ENCODE measurements at places on chromosomes 3 and 15.

- no peak for DNase-seq
Measured at GRCh38 chr15:37103475-37104423, 3.4 kb upstream of the MEIS2 start.

DNA sequence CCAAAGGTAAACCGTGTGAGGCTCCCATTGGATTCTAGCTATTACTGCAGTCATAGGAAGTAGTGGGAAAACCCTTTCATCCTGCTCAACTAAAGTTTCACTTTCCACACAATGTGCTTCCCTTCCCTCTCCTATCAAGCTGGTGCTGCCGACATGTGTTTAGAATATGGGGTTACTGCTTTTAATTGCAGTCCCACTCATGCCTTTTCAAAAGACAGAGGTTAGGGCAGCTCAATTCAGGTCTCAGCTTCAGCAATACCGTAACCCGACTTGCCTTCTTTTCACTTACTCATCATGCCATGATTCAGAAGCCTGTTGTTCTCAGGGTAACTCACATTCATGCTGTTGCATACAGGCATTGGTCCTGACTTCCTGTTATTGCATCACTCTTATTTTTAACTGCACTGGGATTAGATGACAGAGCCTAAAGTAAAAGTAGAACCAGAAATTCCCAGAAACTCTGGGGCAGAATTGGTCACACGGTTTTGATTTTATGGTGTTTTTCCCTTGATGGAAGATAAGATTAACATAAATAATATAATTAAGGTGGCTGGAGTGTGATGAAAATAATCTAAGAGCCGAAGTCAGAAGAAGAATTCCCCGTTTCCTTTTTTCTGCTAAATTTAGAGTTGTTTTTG lies 45.7 kb downstream of the C2CD4B start:
- DNase-seq: no peak

DNA sequence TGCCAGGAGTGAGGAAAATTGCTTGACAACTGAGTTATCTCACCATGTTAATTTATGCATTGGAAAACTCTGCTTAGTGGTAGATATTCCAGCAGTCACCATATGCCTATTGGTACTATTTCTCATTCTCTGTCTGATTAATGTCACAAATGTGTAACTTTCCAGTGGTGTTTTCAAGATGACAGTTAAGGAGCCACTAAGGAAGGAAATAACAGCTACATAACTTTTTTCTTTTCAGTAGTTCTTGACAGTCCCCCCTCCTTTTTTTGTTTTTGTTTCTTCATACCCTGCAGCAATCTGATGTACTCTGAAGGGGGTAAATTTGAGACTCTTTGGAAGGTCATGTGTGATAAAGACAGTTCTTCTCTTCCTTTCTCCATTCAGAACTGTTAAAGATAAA lies 13.1 kb downstream of the RASA2 start:
- DNase-seq: no peak

DNA sequence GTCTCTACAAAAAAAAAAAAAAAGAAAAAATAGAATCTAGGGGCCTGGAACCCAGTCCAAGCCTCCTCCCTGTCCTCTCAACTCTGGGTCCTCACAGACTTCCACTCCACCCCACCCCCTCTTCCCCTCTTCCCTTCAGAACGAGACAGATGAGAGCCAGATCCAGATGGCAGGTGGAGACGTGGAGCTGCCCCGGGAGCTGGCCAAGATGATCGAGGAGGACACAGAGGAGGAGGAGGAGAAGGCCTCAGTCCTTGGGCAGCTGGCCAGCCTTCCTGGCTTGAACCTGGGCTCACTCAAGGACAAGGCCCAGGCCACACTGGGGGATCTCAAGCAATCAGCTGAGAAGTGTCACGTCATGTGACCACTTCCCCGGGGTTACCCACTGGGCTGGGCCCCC lies 3.6 kb downstream of the CPLX3 start:
- DNase-seq: no peak

GRCh38 chr15:100665570-100665969 lies 63.2 kb downstream of the ASB7 start:
- DNase-seq: no peak

GRCh38 chr3:43765521-43765971 lies 74.8 kb downstream of the ABHD5 start:
- DNase-seq: no peak

DNA sequence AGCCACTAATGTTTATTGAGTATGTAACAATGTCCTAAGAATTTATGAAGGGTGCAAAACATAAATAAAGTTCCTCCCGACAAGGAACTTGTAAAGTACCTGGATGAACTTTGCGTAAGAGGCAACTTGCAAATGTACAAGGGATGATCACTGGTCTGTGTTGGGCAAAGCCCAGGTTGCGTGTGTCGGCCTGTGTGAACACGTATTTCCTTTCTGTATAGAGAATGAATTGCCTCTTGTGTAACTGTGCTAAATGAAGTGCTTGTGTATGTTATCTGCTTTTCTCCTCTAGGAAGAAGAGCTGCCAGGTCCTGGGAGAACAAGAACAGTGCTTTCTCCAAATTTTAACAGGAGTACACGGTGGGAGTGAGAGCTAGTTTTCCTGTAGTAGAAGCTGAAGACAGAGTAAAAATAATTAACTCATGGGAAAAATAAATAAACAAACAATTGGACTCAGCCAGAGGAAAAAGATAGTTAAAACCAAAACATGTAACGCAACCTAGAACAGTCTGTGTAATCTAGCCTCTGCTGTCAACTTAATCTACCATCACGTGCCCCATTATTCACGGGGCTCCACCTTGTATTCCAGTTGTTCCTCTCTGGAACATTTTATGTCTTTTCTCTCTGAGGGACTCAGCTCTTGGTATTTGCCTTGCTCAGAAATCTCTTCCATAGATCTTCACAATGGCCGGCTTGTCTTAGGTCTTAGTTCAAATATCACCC lies 83.7 kb upstream of the RASGRP1 start:
- no peak for DNase-seq

- no peak for DNase-seq
Measured at GRCh38 chr3:54906763-54907162, 21.1 kb downstream of the LRTM1 start.

GRCh38 chr3:73045391-73045790 lies 16.1 kb upstream of the EBLN2 start:
- DNase-seq: no peak

DNA sequence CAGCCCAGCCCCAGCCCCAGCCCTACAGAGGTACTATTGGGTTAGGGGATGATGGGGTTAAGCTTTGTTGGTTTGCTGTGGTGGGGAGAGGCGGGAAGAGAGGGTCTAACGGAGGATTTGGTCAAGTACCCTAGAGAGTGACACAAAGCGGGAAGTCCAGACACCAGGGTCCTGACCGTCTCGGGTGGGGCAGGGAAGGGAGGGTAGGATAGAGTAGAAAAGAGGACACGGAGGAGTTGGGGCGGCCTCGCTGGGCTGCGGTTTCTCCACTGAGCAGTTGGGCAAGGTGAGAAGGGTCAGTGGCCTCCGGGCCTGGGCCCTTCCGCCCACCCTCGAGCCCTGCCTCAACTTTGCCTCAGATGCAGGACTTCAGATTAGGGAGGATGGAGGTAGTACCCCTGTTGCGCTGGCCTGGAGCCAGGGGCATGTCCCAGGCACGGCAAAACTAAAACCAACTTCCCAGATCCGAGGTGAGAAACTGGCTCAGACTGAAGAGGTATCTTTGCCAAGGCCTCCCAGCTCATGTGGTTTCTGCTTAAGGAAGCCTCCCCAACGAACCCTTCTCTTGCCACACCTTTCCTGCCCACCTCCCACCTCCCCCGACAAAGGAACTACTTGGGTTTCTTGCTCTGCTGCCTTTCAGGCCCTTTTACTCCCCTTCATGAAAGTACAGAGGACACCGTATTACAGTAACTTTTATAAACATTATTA lies 551 bp downstream of the PML start:
- no peak for DNase-seq

All from activated CD8-positive, alpha-beta memory T cell treated with anti-CD3 and anti-CD28 coated beads, Interleukin-2, amount 50 U/mL, for 4 hours (primary cell).